ENCODE measurements at places on chromosomes 3 and 15. TPM values are rescaled to one million over a fixed set of nuclear protein-coding genes. Genes with fewer than 3 reads are reported as not detected.

DNA sequence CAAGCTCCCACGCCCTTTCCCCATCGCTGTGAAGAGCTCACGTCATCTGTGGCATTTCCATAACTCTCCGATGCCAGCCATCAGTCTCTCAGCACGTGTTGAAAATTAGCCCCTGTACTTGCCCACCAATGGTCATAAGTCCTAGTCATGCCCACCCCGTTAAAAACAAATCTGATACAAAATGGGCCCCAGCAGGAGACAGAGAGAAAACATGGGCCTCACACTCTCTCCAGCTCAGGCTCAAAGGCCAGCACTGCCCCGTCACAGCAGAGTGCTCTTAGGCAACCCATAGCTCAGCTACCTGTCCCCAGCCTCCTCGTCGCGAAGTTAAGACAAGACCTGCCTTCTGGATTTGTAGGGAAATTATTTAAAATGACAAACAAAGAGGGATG is 5.2 kb downstream of the GOLGA8B start:
- DNase-seq = no peak

DNA sequence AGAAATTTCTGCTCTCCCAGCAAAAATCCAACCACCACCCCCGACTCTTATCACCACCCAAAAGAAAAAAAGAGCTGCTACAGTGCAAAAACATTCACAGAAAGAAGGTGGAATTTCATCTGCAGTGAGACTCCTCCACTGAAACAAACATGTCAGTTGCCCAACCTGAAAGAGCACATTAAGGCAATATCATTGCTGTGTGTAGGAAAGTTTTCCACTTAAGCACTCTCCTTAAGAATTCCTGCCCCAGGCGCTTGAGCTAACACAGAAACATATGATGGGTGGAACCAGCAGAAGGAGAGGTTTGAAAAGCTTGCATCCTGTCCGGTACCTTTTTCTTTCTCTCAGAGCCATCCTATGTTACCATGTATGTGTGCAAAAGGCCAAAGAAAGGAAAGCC is 200.8 kb upstream of the GADL1 start:
- DNase-seq = no peak

DNA sequence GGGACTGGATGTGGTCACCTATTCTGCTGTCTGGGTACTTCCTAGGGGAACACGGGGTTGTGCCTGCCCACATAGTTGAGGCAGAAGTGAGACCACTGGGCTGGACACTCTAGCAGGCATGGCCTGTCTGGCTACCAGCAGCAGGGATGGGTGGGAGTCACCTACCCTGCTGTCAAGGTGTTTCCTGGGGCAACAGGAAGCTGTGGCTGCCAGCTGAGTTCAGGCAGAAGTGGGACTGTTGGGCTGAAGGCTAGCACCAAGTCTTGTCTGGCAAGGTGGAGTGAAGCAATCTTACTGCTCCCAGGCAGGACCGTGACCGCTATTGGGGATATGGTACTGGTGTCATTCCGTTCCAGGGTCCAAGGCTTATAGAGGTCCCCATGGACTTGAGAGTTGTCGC is 20.3 kb upstream of the ZDHHC23 start:
- DNase-seq = no peak

GRCh38 chr15:81410318-81410753 is 36.3 kb upstream of the TMC3 start:
- peak; percentile 9 for DNase-seq

- DNase-seq = no peak
These were observed 7.2 kb downstream of the FAM174B start for GRCh38 chr15:92648190-92648875.

DNA sequence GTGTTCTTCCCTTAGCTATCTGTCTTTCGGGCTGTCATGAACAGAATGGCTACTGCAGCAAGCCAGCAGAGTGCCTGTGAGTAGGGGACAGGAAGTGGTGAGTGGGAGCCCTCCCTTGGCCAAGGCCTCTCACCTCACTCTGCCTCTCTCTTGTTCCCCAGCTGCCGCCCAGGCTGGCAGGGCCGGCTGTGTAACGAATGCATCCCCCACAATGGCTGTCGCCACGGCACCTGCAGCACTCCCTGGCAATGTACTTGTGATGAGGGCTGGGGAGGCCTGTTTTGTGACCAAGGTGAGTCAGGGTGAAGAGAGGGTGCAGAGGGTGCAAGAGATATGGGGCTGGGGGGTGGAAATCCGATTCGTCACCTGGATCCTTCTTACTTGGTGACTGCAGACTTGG is 3.0 kb downstream of the DLL4 start:
- no peak for DNase-seq

DNA sequence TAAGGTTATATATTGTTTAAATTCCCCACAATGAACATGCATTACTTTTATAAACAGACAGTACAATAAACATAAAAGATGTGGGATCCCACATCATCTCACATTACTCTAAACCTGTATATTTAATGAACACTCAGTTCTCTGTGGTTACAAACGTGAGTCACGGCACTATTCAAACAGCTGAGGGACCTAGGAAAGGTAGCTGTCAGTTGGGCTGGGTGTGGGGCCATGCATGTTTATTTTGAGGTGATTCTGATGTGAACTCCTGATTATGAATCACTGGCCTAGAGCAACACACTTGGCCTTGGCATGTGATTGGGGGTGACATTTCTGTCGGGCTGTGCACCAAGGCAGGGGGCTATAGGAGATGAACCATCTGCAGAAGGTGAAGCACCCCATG is 147.6 kb upstream of the HACD2 start:
- DNase-seq = no peak

LRCH3 gene
- 66.7 TPM for total RNA-seq

SERPINI2 gene
- total RNA-seq = not detected
